ENCODE measurements at places on chromosomes 4 and X.

DNA sequence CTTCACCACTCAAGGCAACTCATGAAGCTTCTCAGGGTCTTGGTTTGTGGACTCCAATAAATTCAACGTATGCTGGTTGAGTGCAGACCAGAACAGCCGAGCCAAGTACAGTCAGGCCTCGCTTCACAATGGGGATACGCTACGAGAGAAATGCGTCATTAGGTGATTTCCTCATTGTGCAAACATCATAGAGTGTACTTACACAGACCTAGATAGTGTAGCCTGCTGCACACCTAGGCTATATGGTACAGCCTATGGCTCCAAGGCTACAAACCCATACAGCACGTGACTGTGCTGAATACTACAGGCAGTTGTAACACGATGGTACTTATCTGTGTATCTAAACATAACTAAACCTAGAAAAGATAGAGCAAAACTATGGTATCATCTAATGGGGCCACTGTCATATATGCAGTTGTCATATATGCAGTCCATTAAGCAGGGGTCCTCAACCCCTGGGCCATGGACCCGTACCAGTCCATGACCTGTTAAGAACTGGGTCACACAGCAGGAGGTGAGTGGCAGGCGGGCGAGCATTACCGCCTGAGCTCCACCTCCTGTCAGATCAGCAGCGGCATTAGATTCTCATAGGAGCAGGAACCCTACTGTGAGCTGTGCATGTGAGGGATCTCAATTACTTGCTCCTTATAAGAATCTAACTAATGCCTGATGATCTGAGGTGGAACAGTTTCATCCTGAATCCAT, 31.5 kb downstream of the RTL5 start:
- no peak for DNase-seq

DNA sequence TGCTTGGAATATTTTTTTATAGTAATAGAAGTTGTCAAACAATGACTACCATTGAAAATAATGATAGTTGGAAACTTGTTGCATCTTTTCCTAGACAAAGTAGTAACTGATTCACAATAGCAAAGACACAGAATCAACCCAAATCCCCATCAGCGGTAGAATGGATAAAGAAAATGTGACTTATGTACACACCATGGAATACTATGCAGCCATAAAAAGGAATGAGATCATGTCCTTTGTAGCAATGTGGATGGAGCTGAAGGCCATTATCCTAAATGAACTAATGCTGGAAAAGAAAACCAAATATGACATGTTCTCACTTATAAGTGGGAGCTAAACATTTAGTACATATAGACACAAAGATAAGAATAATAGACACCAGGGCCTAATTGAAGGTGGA, 49.7 kb downstream of the ATP10D start:
- DNase-seq, result no peak

GRCh38 chrX:136783159-136783558, 2.4 kb upstream of the ARHGEF6 start:
- DNase-seq, result no peak

- DNase-seq, result no peak
These were observed 156.8 kb upstream of the HS3ST1 start for GRCh38 chr4:11585506-11585905.

- DNase-seq, result no peak
These were observed 7.2 kb downstream of the ZNF630 start for GRCh38 chrX:48064261-48064660.

GRCh38 chr4:188025476-188025875, 29.9 kb downstream of the ZFP42 start:
- DNase-seq, result no peak

GRCh38 chr4:53532521-53532920, 58.8 kb downstream of the LNX1 start:
- no peak for DNase-seq

- DNase-seq, result no peak
These were observed 307.0 kb upstream of the HS3ST1 start for GRCh38 chr4:11735651-11736050.

DNA sequence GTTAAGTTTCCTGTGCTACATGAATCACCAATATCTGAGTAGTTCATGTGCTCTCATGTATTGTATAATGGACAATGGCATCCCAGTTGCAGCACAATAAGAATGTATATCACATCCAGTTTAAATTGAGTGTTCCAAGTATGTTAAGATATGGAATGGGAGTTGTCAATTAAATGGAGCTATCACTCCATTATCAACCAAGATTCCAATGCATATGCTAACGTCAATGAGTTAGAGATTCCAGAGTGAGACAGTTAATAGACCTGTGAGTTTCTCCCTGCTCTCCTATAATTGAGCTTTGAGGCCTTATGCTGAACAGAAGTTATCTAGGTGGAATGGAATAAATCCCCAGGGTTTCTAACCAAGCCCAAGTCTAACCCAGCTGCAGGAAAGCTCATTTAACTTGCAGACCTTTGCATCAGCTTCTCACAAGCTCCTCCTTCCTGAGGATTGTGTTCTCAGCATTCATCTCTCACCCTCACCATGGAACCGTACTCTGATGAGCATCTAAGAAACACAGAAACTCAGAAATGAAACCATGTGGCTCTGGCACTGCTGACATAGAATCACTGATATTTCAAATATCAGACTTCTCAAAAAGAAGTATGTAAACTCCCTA, 84.8 kb downstream of the TIGD2 start:
- DNase-seq, result no peak

GRCh38 chrX:67384403-67384802, 159.4 kb upstream of the AR start:
- DNase-seq, result no peak

DNA sequence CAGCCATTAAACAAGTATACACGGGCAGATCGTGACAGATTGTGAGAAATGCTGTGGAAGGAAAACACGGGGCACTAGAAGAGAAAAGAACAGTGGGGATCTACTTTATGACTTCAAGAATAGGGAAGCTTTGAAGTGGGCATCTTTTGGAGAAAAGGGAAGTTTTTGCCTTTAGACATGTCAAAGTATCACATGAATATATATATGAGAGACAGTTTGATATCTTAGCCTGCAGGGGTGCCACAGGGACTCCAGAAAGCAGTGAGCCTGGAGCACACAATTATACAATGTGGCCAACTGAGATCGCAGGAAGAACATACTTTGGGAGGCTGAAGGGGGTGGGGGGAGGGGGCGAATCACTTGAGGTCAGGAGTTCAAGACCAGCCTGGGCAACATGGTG, 35.7 kb downstream of the RELL1 start:
- DNase-seq, result no peak

GRCh38 chr4:97235521-97235920, 907.8 kb downstream of the STPG2 start:
- DNase-seq, result no peak

- no peak for DNase-seq
These were observed 55.7 kb downstream of the METTL14 start for GRCh38 chr4:118740869-118741268.

DNA sequence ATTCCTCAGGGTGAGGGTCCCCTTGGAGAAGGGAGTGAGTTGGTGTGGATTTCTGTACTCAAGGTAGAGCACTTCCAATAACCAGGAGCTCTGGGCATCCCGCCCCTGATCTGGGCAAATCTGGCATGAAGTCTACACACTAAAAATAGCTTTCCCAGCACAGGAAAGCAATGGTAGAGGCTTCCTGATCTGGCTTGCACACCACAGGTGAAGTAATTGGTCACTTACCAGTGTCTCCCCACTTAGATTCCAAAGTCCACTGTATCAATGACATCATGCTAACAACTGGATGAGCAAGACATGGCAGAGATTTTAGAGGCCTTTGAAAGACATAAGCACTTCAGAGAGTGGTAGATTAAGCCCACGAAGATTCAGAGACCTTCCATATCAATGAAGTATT, 17.8 kb upstream of the IDS start:
- DNase-seq, result no peak

DNA sequence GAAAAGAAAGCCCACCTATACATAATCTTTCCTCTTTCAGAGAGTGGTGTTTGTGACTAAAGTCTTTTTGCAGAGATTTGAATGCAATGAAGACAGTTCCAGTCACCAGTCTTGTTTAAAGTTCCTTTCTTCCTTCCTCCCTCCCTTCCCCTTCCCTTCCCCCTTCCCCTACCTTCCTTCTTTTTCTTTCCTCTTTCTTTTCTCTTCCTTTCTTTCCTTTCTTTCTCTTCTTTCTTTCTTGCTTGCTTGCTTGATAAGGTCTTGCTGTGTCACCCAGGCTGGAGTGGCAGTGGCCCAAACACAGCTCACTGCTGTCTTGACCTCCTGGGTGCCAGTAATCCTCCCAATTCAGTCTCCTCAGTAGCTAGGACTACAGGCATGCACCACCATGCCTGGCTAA, 19.0 kb upstream of the ASB5 start:
- DNase-seq, result no peak

GRCh38 chr4:168503652-168504362, 7.0 kb downstream of the PALLD start:
- no peak for DNase-seq

DNA sequence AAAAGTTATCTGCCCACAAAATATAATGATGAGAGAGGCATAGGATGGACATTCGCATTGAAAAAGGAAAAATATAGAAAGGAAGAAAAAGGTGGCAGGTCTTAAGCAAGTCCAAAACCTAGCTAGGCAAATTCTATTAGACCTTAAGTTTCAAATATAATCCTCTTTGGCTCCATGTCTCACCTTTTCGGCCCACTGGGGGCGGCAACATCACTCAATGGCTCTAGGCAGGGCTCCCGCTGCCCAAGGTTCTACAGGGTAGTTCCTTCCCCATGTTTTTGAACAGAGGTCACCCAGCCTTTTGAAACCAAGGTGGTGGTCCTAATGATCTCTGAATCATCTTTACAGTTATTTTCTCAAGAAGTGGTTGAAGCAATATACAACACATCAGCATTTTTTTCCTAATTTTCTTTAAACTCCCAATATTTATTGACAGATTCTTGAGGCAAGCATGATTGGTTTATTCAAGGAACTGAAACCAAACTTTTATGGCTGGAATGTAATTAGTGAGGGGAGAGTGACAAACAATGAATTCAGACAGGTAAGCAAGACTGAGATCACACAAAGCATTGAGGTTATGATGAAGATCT, 309.4 kb downstream of the ANTXR2 start:
- no peak for DNase-seq

GRCh38 chr4:177128306-177128705, 181.4 kb upstream of the NEIL3 start:
- no peak for DNase-seq

- no peak for DNase-seq
These were observed 340.8 kb downstream of the GRXCR1 start for GRCh38 chr4:43233321-43233720.
